Retinal pigment epithelial cell (primary cell): ENCODE measurements at places on chromosomes 5 and 9.

GRCh38 chr5:176994460-176995121 lies 12.0 kb downstream of the UIMC1 start:
- DNase-seq: no peak

- DNase-seq: no peak
Observed at GRCh38 chr5:53355316-53355715, 125.1 kb upstream of the FST start.

DNA sequence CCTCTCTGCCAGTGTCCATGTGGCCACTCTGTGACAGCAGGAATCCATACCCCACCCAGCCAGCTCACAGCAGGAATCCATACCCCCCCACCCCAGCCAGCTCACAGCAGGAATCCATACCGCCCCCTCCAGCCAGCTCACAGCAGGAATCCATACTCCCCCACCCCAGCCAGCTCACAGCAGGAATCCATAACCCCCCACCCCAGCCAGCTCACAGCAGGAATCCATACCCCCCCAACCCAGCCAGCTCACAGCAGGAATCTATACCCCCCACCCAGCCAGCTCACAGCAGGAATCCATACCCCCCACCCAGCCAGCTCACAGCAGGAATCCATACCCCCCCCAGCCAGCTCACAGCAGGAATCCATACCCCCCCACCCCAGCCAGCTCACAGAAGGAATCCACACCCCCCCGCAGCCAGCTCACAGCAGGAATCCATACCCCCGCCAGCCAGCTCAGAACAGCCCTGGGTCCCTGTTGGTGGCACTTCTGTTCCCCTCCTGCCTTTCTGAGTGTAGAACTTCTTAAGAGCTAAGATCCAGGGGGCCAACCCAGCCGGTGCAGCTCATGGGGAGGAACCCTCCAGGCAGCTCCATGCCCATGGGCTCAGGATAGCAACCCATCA lies 8.4 kb upstream of the RXRA start:
- DNase-seq: no peak

DNA sequence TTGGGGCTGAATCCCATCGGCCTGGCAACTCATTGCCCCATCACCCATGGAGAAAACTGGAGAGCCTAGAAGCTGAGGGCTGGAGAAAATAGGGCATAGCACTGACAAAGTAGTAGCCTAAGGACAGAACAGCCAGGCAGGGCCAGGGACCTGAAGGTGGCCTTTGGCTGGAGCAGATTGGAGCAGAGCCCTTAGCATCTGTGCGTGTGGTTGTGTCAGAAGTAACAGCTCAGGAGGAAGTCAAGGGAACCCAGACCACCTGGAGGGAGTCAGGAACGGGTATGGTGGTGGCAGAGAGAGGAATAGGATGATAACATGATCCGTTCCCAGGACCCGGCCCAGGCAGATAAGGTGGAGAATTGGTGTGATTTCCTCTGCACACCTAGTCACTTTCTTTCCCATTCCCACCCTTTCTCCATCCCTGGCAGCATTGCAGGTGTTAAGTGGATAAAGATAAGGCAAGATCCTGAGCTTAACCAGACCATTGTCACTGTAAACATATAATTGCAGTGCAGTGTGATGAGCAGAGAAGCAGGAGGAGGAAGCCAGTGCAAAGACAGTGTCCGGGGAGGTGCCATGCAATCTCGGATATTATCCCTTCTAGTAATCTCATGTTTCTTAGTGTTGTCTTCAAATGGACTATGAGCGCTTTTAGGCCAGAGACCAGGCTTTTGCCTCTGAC lies 67.0 kb downstream of the NDFIP1 start:
- DNase-seq: no peak

GRCh38 chr9:105116052-105116868 lies 128.2 kb upstream of the SLC44A1 start:
- no peak for DNase-seq

GRCh38 chr5:132211787-132212186 lies 15.9 kb downstream of the P4HA2 start:
- DNase-seq: no peak

- DNase-seq: no peak
Observed at GRCh38 chr9:137252555-137253506, 1.7 kb downstream of the STPG3 start.

DNA sequence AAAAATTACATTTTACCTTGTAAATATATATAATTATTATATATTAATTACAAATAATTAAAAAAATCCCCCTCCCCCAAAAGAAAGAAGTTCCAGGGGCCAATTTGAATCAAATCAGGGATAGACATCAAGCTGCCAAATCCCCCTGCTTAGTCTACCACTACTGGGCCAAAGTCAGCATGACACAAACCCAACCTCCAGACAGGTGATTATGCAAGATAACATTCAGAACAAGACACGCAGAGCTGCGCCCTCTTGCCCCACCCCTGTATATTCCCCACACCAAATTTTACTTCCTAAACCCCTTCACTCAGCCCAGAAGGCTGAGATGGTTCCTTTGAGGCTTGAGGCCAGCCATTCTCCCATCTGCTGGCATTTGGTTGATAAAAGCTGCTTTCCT lies 2059.1 kb upstream of the CDH6 start:
- no peak for DNase-seq

- DNase-seq: no peak
Observed at GRCh38 chr9:11318946-11319345, 706.1 kb upstream of the PTPRD start.

DNA sequence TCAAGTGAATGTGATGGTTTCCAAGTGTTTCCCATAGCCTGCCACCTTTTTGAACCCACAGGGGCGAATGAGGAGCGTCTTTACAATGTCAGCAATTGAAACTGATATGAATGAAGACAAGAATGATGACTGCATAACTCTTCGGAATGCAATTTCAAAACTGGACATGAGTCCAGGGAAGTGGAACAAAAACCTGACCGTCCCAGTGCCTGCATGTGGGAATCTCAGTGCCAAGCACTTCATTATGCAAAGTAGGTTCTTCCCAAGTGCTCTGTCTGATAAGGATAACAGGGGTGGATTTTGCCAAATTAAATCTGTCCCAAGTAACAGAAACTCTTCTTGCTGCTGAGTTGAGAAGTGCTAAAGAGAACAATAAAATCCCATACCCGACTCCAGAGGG lies 243.8 kb upstream of the ADAMTS16 start:
- DNase-seq: no peak

DNA sequence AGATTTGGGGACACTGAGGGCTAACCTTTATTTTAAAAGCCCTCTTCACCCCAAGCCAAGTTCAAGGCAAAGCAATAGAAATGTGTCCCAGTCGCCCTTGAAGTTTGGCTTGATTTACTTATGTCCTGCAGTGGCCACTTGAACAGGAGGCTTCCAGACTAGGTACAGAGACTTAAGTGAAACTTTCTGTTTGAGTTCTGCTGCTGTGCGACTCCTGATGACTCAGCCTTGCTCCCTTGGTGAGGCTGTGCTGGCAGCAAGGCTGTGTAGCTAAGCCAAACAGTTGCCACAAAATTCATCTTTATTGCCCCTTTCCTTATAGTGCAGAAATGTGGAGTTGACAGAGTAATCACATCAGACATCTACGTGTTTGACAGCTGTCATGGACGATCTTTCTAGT lies 68.8 kb upstream of the NTRK2 start:
- DNase-seq: no peak

GRCh38 chr5:423233-423565 lies 19.8 kb upstream of the EXOC3 start:
- DNase-seq: no peak

- no peak for DNase-seq
Observed at GRCh38 chr5:107887166-107887943, 216.6 kb upstream of the EFNA5 start.

GRCh38 chr5:143402017-143402552 lies 1.4 kb downstream of the NR3C1 start:
- no peak for DNase-seq

DNA sequence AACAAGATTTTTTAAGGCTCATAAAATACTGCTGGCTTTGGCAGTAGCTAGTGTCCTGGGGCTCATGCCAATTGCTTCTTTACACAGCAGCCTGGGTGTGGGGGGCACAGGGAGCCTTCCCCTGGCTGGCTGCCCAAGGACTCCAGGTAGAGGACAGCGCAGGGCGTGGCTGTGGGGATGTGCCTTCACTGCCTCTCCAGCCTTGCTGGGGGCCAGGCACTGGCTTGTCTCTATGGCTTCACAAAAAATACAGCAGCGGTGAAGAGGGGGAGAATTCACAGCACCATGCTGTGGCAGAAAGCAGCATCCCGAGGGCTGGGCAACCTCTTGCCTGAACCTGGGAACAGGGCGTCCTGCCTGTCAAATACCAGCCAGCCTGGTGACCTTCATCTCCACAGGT lies 57.4 kb downstream of the DAP start:
- DNase-seq: no peak

DNA sequence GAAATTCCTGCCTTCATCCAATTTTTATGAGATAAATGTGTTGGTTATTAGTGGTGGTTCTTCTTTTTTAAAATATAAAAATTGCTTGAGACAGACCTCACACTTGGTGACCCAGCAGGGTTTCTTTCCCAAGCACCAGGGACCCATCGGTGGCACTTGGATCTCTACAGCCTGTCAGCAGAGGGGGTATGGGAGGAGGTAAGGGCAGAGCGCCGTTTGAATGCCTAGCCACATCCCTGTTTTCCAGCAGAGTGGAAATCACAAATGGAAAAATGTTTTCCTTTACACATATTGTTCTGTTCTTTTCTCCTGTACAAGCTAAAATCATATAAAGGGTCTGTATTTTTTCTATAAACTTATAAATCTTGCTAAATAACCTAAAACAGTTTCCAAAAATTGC lies 248.0 kb downstream of the NR3C1 start:
- no peak for DNase-seq

- DNase-seq: no peak
Observed at GRCh38 chr9:103082494-103082893, 87.4 kb downstream of the CYLC2 start.

- DNase-seq: no peak
Observed at GRCh38 chr5:27516437-27516836, 478.1 kb upstream of the CDH9 start.

DNA sequence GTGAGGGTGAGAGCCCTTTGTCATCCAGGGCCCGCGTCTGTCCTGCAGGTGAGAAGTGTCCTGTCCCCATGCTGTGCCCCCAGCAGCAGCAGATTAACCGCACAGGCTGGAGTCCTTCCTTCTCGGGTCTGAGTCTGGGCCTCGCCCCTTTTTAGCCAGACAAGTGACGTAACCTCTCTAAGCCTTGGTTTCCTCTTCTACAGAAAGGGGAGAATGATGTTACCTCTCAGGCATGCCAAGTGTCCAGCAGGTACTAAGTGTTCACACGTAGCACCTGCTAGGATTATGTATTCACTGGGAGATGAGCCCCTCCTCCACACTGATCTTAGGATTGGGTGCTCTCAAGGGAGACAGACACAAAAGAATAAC lies 6.9 kb downstream of the NEURL1B start:
- no peak for DNase-seq
